ENCODE measurements at places on chromosomes 1 and 21.

DNA sequence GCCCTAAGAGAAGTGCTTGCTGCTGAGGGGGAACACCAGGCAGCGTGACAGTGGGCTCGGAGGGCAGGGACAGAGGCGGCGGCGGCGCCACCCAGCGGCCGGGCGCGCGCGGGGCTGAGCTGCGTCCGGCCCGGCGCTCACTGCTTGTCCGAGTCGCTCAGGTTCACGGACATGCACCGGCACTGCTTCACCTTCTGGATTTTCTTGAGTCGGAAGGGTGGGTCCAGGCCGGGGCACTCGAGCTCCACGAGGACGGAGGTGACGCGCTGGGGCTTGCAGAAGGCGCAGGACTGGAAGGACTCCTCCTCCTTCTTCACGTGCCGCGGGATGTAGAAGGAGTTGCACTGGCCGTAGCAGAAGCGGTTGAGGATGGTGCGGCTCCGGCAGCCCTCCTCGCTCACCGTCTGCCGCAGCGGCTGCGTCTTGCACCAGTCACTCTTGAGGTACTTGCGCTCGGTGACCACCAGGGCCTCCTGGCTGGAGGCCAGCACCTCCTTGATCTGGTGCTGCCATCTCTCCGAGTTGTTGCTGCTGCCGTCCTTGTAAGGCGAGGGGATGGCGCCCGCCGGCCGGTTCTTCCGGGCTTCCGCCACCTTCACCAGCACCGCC is 119.0 kb downstream of the GREM2 start:
- DNase-seq = no peak

GRCh38 chr1:200279810-200280411 is 129.9 kb downstream of the ZNF281 start:
- DNase-seq = no peak

GRCh38 chr21:38300141-38300578 is 43.4 kb downstream of the KCNJ15 start:
- no peak for DNase-seq

DNA sequence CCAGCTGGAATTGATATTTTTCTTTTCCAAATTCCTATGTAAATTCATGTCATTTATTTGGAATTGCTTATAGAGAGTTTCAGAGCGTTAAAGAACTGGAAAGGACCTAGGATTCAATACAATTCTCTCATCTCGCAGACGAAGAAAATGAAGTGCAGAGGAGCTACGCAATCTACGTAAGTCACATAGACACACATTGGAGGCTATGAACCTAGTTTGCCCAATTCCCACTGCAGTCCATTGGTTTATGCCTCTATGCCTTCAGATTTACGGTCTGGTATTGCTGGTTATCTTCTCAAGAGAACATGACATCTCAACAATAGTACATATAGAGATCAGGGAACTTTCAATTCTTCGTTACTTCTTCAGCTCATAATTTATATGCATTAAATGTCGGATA is 971 bp upstream of the RNF2 start:
- no peak for DNase-seq

GRCh38 chr1:3229081-3229725 is 160.2 kb downstream of the PRDM16 start:
- DNase-seq = no peak

GRCh38 chr1:117339866-117340700 is 27.2 kb upstream of the MAN1A2 start:
- peak; percentile 69 for DNase-seq

- DNase-seq = no peak
These were observed 223.7 kb upstream of the FAM78B start for GRCh38 chr1:166390366-166391033.

- DNase-seq = no peak
These were observed at the start of gene ADAM15 for GRCh38 chr1:155050560-155051341. ADAM15 (plus strand) TSS chr1:155051316; CDS start chr1:155051387, 71 bp downstream.

GRCh38 chr1:220757441-220757840 is 9.3 kb downstream of the MTARC2 start:
- DNase-seq = no peak

- no peak for DNase-seq
These were observed 6.0 kb downstream of the FTCD start for GRCh38 chr21:46149205-46149901.

- no peak for DNase-seq
These were observed 249.6 kb downstream of the COL11A1 start for GRCh38 chr1:102858695-102859094.

GRCh38 chr1:11474826-11475225 is 4.1 kb upstream of the DISP3 start:
- no peak for DNase-seq

DNA sequence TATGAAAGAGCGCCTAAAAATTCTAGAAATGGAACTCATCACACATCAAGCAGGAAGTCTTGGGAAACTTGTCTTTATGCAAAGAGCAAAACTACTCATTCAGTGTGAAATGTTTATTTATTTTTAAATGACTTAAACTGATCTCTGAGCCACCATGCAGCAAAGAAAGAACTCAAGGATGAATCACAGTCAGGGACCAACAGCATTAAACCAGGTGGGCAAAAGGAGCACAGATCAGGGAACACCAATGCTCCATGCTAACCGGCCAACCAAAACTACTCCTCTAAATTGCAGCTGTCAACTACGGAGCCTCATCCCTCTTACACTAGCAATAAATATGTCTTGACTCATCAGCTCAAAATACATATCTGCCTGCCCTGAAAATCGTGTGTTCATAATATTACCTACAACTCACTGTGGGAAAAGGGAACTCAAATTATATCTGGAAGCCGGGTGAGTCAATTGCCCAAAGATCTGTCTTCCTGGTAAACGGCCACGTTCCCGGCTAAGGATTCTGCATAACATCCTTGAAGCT is 129.2 kb downstream of the PTPN14 start:
- DNase-seq = no peak

- peak; percentile 75 for DNase-seq
These were observed 70.2 kb downstream of the SH3GLB1 start for GRCh38 chr1:86774305-86775295.

- DNase-seq = no peak
These were observed 68.4 kb upstream of the TENT5C start for GRCh38 chr1:117537291-117537920.

DNA sequence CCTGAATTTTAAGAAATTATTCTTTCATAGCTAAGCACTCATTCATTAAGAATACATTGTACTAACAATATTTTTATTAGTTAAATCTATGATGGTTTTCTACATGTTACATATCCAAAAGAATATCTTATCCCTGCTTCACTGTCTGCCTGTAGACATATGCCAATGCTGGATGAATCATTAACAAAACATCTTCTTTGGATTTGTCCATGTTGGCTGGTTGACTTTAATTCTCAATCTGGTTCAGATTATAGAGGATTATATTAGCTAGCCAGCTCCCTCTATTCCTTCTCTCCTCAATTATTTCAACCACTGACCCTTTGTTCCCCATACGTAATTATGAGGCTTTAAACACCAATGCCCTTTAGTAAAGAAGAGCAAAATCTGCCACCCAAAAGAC is 138.9 kb upstream of the DMRTA2 start:
- DNase-seq = no peak

GRCh38 chr1:113784104-113784779 is 25.0 kb upstream of the PHTF1 start:
- DNase-seq = no peak

DNA sequence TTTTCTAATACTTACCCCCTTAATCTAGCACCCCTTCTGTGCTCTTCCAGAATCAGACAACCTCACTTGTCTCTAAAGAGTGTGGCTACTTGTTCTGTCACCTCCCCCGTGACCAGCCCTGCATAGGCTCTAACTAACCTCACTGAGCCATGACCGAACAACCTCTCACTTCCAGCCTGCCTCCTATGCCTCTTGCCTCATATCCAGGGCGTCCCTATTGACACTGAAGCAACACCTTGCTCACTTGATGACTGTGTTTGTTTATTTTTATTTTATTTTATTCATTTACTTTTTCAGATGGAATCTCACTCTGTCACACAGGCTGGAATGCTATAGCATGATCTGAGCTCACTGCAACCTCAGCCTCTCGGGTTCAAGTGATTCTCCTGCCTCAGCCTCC is 235.1 kb upstream of the B3GALT2 start:
- no peak for DNase-seq
